ENCODE measurements at places on chromosomes 12 and 14.

DNA sequence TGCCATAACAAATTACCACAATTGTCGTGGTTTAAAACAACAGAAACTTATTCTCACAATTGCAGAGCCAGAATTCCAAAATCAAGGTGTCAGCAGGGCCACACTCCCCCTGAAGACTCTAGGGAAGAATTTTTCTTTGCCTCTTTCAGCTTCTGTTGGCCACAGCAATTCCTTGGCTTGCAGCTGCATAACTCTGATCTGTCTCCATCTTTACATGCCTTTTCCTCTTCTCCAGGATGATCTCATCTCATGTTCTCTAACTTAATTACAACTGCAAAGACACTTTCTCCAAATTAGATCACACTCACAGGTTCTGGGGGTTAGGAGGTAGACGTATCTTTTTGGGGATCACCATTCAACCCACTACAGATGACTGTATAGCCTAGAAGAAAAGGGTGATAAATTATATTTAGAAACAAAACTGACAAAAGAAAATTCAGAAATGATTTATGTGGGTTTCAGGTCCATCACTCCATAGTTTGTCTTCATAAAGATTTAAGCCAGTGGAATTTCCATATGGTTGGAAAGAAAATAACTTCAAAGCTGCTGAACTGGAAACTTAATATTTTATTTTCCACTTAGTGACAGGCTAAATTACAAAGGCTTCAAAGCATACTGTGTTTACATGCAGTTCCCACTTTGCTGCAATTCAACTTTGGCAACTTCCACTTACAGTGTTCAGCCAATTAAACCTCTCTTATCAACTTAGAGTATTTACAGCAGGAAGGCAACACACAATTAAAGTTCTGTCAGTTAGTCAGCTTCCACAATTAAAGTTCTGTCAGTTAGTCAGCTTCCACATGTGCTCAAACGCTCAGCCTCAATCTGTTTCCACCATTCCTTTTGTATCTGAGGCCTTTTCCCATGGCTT, 213.3 kb downstream of the EPS8 start:
- ATAC-seq, result no peak

- peak; percentile 6 for ATAC-seq
Measured at GRCh38 chr14:92686411-92686899, 62.0 kb downstream of the LGMN start.

- no peak for ATAC-seq
Measured at GRCh38 chr12:27334042-27334720, 1.5 kb downstream of the BMAL2 start.

- peak; percentile 26 for ATAC-seq
Measured at GRCh38 chr12:110704750-110705149, 15.8 kb upstream of the HVCN1 start.

GRCh38 chr12:21429994-21430393, 7.5 kb upstream of the PYROXD1 start:
- ATAC-seq, result no peak

DNA sequence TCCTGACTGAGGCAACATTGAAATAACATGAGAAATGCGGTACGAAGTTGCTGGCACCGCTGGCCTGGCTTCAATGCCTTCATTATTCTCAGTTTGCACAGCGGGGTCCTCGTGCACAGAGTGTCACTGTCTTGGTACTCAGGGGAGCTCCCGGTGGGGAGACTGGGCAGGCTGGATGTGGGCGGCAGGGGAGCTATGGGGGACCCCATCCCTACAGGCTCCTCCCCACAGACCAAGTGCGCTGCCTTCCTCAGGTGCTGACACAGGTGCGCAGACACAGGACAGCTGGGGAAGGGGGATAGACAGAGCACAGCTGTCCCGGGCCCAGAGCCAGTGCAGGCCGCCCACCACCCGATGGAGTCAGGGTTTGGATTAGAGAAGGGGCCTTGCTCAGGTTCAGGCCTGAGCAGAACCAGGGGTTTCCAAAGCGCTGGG, 270.1 kb downstream of the ADGRD1 start:
- ATAC-seq, result no peak

DNA sequence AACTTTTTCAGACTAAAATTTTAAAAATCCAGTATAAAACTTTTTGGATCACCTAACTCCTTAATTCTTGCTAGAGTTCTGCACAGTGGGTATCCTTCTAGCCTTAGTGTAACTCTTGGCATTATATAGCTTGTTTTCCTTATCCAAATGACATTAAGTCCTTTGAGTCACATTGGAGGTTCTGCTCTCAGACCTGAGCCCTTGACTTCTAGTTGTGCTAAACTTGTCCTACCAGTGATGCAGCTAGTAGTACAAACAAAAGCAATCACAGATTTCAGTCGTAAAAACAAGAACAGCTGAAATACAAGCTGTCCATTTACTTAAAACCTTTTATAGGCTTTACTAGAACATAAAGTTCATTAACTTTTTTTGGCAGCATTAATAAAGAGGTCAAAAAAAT, 10.5 kb downstream of the ZBTB1 start:
- peak; percentile 45 for ATAC-seq

DNA sequence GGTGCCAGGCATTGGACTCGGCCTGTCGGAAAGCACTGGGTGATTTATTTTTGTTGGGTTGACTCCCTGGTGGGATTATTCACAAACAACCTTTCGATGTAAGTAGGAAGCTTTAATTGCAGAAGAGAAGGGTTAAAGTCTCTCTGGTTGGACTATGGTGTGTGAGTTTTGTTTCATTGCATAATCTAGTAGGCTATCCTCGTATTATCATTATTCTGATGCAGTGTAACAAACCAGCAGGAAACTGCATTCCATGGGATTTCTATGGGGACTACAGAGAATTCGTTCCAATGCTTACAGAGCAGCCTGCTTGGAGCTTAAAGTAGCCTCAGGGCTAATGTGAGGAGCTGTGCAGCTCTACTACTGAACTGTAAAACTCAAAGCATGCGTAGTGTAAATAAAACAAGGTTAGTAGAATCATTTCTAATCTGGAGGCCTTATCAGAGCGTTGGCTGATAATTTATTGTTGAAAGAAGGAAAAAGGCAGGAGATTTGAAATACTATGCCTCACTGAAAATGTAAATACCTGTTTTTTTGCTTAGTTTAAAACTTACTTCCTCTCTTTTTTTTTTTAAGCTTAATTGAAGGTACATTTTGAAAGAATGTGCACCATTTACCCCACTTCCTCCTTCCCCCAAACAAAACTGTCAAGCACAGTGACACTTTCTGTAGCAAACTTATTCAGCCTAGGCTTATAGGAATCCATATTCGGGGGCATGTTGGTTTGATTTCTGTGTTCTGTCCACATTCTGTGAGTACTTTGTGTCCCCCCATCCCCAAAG, 226.7 kb downstream of the NPAS3 start:
- no peak for ATAC-seq

- no peak for ATAC-seq
Measured at GRCh38 chr12:23534196-23534595, 415.3 kb downstream of the SOX5 start.

DNA sequence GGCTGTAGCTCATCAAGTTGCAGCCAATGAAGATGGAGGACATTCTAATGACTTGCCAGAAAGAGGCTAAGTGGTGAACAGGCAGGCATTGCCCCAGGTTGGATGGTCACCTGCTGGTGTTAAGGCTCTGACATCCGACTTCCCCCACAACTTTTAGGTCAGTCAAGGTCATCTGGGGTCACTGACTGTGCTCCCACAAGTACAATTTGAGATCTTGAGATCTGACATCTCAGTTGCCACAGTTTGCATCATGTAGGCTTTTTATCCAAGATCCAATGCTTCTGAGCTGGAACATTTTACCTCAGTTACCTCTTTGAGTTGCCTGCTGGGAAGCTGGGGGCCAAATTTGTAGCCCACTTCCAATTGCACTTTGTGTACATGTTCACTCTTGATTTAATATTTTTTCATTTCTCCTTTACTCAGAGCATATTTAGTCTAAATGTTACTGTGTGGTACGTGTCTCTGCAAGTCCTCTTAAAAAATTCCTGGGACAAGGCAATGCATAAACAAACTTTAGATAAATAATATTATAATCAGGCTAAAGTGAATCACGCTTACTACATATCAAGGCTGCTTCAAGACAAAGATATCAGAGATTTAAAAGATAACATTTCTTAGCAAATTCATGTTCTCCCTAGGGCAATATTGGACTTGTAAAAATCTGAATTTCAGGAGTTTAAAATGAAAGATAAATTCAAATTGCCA, 61.4 kb downstream of the SEL1L start:
- no peak for ATAC-seq

- ATAC-seq, result no peak
Measured at GRCh38 chr14:93905623-93906022, 21.5 kb upstream of the FAM181A start.

GRCh38 chr12:19005257-19005801, 124.2 kb upstream of the PLEKHA5 start:
- no peak for ATAC-seq

DNA sequence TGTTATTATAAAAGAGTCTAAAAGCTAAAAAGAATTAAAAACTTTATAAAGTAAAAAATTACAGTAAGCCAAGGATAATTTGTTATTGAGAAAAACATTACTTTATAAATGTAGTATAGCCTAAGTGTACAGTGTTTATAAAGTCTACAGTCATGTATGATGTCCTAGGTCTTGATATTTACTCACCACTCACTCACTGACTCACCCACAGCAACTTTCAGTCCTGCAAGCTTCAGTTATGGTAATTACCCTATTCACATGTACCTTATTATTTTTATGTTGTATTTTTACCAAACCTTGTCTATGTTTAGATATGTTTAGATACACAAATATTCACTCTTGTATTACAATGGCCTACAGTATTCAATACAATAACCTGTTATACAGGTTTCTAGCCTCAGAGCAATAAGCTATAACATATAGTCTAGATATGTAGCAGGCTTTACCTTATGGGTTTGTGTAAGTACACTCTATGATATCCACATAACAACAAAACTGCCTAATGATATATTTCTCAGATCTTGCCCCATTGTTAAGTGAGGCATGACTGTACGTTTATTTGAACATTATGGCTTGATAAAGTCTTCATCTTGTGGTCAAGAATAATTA, 113.7 kb upstream of the KITLG start:
- ATAC-seq, result peak; percentile 66

GRCh38 chr14:63647696-63648410, 6.2 kb upstream of the WDR89 start:
- no peak for ATAC-seq

- no peak for ATAC-seq
Measured at GRCh38 chr14:74599321-74599761, 12.7 kb downstream of the LTBP2 start.

All from esophagus mucosa (tissue), 1 donor.